Mesenchymal stem cell (in vitro differentiated cells and primary cell): ENCODE measurements at places on chromosomes 3 and 15.

- peak; percentile 88 for DNase-seq
Measured at GRCh38 chr3:170703121-170703588, 117.3 kb upstream of the SLC7A14 start.

- DNase-seq: no peak
Measured at GRCh38 chr3:126440709-126440995, 35.0 kb downstream of the ZXDC start.

- peak; percentile 82 for DNase-seq
Measured at GRCh38 chr3:159668990-159669476, 319.6 kb upstream of the IL12A start.

DNA sequence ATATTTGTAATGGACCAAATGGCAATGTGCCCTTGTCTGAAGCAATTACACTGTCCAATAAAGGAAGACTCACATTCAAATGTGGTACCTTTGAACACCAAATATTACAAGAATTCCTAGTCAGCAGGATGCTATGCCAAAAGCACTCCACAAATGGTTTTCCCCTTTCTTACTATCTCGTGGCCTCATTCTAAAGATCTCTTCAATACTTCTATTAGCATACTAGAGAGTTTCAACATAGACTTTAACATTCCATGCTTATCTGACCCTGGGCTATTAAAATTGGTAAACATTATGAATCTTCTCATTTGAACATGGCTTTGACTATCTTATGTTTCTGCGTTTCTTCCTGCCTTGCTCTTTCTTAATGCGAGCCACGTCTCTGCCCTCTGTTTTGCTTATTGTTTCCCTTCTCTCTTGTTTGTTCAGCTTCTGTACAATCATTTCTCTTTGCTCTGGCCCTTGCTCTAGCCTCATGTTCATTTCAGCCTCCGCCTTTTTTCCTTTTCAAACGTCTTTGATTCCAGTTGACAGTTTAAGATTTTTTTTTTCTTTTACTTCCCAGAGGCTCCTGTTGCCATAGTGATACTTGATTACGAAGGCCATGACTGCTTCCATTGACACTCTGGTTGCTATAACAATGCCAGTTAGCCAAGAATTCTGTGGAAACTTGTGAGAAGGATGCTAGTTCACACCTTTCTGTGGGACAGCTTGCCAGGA lies 49.5 kb upstream of the SLC9A9 start:
- DNase-seq: peak; percentile 87

DNA sequence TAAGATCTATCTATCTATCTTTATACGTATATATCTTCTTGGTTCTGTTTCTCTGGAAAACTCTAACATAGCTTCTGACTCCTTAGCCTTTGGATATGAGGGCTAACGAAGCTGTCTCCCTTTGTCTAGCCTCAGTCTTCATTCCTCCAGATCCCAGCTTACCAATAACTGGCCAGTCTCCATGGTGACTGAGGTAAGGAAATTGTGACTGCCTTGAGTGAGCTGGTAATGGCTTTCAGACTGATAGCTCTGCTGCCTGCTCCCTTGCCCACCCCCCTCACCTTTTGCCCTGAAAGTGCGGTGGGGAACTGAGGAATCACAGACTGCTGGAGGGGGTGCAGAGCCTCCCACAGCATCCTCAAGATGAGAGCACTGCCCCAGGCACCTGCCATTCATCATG lies 65.8 kb upstream of the ABHD17C start:
- no peak for DNase-seq

DNA sequence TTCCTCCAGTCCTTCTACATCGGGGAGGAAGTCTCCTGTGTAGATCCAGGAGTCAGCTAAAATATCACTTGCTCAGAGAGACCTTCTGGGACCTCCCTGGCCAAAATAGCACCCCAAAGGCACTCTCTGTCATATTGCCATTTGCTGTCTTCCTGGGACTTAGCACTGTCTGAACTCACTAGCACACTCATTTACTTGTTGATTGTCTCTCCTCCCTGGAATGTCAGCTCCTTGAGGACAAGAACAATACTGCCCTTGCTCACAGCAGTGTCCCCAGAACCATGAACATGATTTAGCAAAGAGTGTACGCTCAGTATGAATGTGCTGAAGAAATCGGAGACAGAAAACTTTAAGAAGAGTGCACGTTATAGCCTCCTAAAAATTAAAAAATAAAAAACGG lies 202.9 kb downstream of the STT3B start:
- DNase-seq: no peak

DNA sequence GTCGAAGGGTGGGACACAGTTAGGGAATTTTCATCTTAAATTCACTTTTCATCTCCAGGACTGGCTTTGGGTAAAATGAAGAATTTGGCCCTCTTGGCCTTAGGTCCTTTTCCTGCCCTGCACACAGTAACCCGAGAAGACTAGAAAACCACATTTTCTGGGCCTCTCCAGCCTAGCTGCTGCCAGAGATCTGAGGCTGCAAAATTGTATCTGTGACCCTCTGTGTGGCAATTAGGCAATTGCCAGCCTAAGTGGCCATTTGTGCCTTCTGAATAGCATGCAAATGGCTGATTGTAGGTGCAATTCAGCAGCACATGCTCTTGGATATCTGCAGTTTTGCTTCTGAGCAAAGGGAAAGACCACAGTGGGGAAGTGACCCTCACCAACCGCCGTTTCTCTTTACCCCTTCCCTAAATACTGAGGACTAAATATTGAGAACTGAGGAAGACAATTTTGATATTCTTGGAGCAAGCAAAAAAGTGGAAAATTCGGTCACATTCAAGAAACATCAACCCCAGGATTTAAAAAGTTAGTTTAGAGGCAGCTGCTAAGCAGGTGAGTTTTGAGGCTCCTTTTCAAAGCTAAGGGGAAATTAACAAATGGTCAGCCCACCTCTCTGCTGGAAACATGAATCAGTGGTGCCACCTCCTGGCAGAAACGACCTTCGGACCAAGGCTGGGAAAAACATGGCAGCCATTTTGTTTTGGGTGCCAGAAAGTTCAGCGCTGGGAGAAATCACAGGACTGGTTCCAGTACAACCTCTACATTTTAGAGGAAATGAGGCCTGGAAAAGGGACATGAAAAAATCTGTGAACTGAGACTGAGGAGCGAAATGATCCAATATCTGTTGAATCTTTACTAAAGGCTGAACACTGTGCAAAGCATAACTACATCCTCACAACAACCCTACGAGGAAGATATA lies 56.6 kb upstream of the PRTG start:
- peak; percentile 68 for DNase-seq

DNA sequence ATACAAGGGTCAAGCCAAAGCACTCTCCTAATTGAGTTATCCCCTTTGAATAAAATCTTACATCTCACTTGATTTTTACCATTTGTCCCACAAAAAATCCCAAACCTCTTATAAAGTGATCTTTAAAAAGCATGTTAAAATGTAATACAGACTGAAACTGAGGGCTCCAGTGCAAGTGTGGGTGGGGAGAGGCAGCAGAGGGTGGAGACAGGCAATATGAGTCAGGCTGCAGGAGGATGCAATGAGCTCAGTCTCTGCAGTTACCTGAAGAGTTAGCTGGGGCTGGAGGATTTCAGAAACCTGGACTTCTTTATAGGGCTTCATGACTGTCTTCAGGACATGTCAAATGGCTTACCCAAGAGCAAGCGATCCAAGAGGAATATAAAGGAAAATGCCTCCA lies 14.2 kb upstream of the COLQ start:
- DNase-seq: no peak

GRCh38 chr15:77825546-77825945 lies 192.8 kb upstream of the LINGO1 start:
- no peak for DNase-seq

GRCh38 chr3:111730143-111730542 lies 128.9 kb upstream of the PHLDB2 start:
- no peak for DNase-seq
